ENCODE measurements at places on chromosomes 3 and 15.

DNA sequence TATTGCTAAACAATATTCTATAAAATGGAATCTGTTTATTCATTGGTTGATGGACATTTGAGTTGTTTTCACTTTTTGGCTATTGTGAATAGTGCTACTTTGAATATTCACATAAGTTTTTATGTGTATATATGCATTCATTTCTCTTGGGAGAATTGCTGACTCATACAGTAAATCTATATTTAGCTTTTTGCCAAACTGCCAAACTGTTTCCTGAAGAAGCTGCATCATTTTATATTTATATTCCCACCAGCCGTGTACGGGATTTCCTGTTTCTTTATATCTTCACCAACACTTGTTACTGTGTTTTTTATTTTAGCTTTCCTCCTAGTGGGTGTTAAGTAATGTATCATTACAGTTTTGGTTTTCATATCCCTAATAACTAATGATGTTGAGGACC lies 12.5 kb upstream of the TCAIM start:
- DNase-seq: no peak

DNA sequence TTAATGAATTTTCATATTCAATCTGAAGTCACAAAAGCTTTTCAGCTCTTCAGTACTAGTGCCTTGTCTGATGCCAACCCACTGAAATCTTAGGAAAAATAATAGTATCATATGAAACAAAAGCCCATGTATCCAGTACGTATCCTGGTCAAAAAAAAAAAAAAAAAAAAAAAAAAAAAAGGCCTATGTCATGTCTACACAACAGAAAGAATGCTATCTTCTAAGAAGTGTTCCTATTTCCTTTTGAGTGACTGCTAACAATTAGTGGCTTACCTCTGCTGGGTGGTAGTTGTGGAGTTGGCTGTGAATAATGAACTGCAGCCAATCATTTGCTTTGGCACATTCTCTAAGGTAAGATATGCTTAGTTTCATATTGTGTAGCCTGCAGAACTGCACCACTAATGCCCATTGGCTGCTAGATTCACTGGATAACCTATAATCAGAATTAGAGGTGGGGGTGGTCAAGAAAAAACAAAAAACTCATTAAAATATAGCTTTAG lies 59.6 kb downstream of the EIF3J start:
- DNase-seq: no peak

GRCh38 chr3:12730506-12731242 lies 28.4 kb downstream of the TMEM40 start:
- DNase-seq: no peak

- no peak for DNase-seq
Observed at GRCh38 chr3:138429665-138430064, 4.8 kb upstream of the ESYT3 start.

DNA sequence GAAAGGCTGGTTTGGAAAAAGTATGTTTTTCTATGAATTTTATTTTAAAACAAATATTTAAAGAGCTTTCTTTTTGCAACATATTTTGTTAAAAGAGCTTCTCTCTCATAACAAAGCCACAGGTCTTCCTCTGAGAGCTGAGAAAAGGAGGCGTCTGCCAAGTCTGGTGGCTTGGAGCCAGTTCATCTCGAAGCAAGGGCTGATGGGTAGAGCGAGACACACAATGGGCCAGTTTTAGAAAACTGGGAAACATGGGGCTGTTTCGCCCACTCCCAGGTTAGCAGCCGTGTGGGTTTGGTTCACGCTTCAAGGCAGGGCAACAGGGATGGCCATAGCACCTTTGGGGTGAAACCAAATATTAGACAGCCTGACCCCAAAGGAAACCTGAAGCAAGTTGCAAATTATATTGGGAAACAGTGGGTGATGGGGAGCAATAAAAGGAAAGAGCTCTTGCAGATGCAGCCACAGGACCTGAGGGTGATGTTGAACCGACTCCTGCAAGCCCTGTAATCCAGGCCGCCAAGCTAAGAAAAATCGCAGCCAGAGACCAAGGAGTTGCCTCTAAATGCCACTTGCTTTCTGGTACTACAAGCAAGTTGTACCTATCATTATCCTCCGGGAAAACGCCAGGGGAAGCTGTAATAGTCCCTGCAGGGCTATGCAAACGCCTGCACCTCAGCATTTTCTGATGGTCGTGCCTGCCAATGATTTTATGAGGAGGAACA lies 88.4 kb upstream of the GALNT15 start:
- DNase-seq: peak; percentile 22

GRCh38 chr3:90052425-90052950 lies 945.1 kb downstream of the EPHA3 start:
- DNase-seq: no peak

- no peak for DNase-seq
Observed at GRCh38 chr15:101483462-101483861, 6.0 kb downstream of the PCSK6 start.

GRCh38 chr15:60476713-60477112 lies 2.2 kb downstream of the ICE2 start:
- DNase-seq: no peak

GRCh38 chr3:25719321-25719720 lies 54.6 kb upstream of the TOP2B start:
- no peak for DNase-seq

DNA sequence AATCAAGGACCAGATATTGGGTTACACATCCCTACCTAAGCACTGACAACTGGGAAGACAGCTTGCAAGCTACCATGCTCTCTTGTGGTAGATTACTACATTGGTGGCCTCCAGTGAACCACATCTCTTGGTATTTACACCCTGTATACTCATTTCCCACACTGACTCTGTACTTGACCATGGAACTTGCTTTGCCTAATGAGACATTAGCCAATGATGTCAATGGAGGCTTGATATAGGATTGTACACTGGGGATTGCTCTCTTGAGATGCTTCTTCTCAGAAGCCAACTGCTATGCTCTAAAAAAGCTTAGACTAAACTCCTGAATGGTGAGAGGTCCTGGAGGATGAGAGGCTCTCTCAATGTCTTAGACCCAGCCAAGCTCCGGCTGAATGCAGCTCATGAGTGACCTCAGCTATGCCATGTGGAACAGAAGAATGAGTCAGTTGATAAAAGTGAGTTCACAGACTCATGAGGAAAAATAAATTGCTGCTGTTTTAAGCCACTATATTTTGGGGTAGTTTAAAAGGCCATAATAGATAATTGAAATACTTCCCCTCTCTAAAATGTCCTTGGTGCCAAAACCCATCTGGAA lies 61.5 kb upstream of the GALNT15 start:
- no peak for DNase-seq

DNA sequence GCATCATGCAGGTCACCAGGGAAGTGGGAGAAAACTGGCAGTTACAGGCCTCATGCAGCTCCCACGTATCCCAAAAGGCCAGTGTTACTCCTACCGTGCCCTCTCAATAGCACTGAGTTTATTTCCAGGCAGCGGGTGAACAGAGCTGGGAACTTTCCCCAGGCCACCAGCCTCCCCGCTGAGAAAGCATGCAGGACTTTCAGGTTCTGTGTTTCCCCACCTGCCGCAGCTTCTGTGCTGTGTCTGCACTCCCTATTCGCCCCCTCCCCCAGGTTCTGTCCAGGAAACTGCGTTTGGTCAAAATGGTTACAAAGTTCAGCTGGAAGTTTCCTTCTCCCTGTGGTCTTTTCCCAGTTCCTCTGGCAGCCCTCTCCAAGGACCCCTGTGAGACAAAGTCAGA lies 21.4 kb downstream of the NEK11 start:
- no peak for DNase-seq

- DNase-seq: no peak
Observed at GRCh38 chr15:63522225-63522578, 17.8 kb downstream of the USP3 start.

DNA sequence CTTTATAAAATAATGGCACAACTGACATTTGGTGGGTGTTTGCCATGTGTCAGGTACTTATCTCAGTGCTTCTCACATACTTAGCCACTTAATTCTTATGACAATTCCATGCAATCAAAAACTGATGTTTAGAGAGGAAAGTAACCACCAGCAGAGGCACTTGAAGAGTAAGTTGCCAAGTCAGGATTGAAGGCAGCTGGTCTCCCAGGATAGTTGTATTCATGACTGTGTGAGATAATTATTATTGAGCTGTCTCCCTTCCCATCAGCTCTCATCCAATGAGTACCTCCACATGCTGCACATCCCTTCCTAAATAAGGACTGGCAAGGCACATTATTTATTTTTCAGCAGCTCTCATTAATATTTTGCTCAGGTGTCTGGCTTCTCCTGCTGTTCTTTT lies 4.8 kb downstream of the VEPH1 start:
- DNase-seq: no peak

DNA sequence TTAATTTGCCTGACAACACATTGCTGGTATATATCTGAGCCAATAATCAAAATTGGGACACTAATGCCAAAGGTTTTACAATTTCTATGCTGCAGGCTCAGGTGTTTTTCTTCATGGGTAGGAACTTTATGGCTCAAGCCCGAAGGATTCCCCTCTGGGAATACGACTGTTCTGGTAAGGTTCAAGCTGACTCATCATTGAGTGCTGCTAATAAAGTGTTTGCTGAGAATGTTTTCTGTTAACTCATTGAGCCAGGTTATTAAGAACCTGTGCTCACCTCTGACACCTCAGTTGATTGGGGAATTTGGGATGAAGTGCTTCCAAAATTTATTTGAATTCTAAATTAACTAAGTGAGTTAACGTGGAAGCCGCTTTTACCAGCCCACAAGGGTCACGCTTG lies 135.8 kb upstream of the CTDSPL start:
- DNase-seq: no peak

DNA sequence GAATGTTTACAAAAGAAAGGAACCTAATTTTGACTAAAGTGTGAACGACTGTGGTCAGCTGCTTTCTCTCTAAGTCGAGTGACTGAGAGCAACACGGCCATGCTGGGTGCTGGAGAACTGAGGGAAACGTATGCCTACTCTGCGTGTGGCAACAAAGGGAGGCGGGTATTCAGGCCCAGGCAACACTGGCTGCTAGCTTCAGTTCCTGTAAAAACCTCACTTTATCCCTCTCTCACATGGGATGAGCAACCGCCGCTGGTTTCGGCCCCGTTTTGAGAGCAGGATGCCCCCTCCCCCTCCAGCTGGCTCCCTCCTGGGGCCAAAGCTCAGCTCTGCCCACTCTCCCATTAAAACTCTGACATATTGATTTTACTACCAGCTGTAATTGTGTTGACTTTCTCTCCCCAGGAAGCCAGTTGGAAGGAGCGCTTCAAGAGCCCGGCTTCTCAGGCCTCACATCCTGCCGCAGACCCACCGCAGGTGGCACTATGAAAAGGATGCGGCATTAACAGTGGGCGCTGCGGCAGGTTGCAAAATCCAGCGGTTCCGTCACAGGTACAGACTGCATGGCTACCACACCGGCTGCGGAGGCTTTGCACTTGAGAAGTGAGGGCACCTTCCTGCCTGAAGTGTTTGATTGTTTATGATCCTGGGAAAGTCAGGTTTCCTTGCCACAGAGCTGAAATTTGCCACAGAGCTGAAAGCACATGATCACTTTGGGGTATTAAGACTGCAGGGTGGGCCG lies 12.7 kb downstream of the PLXND1 start:
- DNase-seq: peak; percentile 92

- no peak for DNase-seq
Observed at GRCh38 chr15:78322724-78323521, 17.2 kb upstream of the CRABP1 start.

DNA sequence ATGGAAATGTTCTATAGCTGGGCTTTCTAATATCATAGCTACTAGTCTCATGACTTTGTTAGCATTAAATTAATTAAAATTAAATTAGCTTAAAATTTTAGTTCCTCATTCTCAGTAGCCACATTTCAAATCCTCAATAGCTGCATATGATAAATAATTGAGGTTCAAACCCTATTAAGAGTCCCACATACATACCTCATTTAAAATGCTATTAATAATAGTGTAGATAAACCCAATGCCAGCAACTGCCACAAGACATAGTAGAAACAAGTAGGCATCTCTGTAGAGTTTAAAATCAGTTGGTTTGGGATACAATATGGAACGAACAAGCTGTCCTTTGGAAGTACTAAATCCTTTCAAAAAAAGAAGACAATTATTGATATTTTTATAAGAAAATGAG lies 39.1 kb downstream of the ATP13A3 start:
- DNase-seq: no peak

- DNase-seq: peak; percentile 41
Observed at GRCh38 chr3:72245183-72245811, 460.3 kb upstream of the PROK2 start.

GRCh38 chr3:50625231-50626182 lies 8.6 kb downstream of the MAPKAPK3 start:
- DNase-seq: no peak

DNA sequence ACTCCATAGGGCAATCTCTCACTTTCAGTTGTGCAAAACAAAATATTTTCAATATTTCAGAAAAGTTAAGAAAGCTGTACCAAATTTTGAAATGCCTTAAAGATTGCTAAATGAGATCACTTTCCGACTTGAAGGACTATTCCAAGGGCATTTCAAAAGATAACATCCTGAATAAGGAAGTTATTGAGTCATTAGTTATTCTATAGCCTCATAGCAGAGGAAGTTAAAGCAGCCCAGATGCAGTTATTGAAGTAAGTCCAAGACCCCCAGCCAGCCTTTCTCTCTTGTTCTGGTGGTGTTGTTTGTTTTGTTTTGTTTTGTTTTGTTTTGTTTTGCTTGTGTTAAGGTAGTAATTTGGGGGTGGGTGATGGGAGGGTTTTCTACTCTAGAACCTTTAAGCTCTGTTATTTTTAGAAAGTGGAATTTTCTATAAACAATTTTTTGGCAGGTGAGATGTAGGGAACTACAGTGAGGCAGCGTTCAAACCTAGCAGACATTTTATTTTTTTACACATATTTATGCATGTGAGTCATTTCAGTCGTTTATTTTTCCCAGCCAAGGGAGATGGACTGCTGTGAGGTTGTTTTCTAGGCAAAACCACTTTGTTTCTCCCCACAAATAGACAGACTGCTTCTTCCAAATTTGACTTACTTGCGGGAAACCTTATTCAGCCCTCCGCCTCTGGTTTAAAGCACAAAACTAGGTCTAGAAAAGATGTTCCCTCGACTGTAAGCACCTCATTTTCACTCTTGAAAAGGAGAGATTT lies 216.3 kb upstream of the ARPP21 start:
- DNase-seq: no peak

GRCh38 chr15:67253101-67253500 lies 1.4 kb downstream of the AAGAB start:
- DNase-seq: no peak

Data from NCI-H1092 (cell line).